ENCODE measurements at places on chromosomes 12 and 14.

DNA sequence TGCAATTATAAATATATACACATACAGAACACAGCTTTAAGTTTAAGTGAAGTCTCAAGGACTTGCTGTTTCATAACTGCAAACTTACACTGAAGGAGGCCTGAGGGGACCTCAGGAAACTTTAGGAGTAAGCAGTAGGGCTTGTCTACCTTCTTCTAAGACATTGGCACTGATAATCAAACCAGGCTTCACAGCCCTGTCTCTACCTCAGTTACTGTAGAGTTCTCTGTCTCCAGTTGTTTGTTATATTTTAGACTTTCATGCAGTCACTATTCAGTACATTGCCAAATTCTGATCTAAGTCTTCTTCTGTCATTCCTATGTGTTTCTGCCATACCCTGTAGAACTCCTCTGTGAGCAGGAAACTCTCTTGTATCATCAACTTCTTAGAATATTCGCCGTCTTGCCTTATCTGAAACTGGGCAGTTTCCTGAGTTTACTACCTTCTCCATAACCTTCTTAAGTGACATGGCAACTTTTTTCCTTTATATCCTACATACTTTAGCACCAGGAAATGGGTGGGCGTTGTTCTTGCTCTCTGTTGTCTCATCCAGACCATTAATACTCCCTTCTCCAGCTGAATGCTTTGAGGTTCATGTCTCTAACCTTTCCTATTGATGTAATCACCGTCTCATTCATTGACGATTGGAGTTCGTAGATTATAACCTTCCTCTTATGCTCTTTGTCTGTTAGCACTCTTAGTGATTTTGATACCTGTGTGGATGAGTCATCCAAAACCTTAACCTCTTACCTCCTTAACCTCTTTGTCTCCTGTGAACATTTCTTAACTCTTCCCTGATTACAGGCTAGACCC is 11.4 kb downstream of the APAF1 start:
- DNase-seq: no peak

- no peak for DNase-seq
Observed at GRCh38 chr12:86623267-86623666, 367.1 kb upstream of the MGAT4C start.

- no peak for DNase-seq
Observed at GRCh38 chr12:109144224-109144623, 27.8 kb downstream of the ACACB start.

- no peak for DNase-seq
Observed at GRCh38 chr12:124898923-124899294, 15.5 kb downstream of the UBC start.

Data from activated CD4-positive, alpha-beta T cell treated with anti-CD3 and anti-CD28 coated beads, Interleukin-2, amount 50 U/mL, for 24 hours (primary cell).